ENCODE measurements at places on chromosomes 6 and 20.

GRCh38 chr6:132410830-132411229 is 9.6 kb upstream of the MOXD1 start:
- no peak for DNase-seq

DNA sequence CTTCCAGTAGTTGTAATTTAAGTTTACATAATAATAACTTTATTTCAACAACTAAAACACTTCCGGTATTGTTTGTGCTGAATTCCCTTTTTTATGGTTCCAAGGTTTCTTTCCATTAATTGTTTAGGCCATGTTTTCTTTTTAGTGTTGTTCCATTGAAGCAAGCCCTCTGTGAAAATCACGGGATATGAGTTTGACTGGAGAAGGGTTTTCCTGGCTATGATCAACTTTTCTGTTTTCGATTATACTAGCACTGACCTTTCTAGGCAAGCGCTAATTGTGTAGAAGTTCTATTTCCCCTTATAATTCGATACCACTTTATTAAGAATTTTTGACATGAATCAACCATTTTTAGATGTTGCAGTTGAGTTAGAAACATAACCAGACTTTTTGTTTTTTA is 2.4 kb downstream of the LAMA2 start:
- DNase-seq = no peak

DNA sequence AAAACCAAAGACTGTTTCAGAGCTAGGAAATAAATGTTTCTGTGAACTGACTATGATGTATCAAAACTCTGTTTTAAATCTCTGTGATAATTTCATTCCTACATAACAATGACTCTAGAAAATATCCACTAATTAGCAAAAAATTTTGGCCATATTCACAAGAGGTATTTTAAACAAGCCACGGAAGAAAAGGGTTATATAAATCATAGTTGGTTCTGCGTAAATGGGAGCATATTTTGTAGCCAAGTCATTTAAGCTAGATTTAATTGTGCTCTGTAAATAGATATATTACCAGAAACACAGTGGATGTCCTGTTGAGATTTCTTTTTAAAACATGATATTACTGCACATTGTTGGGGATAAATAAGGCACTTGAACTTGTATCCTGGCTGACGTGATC is 416.5 kb upstream of the PLCB4 start:
- DNase-seq = no peak

- DNase-seq = no peak
Observed at GRCh38 chr6:72826744-72827438, 205.0 kb downstream of the KCNQ5 start.

DNA sequence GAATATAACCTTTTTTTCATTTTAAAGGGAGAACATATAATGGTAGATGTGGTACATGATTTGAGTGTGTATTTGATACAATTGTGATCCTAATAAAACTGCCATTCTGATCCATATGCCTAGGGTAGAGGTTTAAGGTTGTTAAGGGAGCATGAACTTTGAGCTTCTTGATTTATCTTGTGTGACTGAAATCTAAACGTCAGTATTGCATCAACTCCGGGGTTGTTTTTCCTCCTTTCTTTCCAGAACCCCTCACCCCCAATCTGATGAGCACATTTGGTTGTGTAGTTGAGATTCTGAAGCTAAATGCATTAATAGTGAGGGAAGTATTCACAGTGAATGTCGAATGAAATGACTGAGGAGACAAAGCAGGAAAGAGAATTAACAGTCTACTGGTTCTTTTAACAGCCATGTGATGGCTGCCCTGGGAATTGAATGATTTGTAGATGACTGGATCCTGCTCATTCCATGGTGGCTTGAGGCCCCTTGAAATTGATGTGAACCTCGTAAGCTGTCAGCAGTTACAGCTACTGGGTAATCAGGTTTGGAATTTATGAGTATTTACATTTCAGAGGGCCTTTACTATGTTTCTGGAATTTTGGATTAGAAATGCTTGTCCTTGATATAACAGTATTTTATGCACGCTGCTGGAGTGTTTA is 44.8 kb downstream of the FARS2 start:
- DNase-seq = no peak

DNA sequence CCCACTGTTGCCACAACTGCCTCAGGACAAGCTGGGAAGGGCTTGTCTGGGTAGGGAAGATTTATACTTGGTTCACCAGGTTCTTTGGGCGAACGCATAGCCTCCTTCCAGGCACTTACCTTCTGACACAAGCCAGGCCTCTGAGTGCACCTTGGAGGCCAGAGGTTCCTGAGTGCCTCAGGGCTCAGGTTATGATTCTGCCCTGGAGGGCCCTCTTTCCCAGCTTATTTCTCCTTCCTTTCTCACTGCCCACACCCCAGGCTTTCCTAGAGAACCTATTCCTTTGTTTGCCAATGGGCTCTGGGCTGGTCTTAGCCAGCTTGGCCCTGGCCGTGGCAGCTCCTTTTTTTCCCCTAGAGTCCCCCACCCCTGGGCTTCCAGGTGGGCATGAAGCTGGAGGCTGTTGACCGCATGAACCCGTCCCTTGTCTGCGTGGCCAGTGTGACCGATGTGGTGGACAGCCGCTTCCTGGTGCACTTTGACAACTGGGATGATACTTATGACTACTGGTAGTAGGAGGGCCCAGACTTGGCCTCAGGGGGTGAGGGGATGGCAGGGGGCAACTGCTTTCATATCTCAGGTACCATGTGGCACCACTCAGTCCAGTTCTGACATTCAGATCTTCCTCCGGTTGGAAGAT is 25.0 kb downstream of the L3MBTL1 start:
- no peak for DNase-seq

Measured in GM18507 (cell line).